ENCODE measurements at places on chromosomes 16 and 17.
A peak's percentile ranks its signal among the peaks of the same experiment; 100 is the strongest.

DNA sequence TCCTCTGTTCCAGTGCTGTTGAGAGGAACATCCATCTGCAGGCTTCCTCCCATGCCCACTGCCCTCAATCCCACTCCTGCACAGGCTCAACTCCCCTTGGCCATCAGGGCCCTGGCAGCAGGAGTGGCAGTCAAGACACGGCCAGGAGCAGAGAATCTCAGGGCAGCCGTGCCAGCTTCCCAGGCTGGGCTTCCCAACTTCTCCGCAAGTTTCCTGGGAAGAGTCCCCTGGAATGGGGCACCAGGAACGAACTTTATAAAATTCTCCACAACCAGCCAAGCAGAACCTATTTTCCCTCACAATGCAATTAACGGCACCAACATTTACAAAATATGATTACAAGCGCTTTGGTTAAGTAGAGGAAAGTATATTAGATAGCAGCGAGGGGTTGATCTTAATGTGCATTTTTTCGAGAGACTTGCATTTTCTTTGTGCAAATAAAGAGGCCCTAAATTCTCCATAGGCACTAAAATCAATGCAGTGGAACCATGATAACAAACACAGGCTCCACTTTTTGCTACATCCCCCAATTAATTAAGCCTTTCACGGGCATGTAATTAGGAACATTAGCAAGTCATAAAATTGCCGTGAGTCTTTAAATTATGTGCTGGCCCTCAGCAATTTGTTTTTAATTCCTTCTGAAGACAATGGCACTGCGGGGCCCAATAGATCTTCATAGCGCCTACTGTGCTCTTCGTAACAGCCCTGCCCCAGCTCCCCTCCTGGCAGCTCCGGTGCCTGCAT is 99.9 kb upstream of the LHX1 start:
- DNase-seq = no peak

GRCh38 chr16:28878083-28878926 is at the start of gene ATP2A1:
Gene ATP2A1, plus strand, starts transcription at chr16:28878488. Its CDS starts 184 bp downstream, at chr16:28878672.
- no peak for DNase-seq

DNA sequence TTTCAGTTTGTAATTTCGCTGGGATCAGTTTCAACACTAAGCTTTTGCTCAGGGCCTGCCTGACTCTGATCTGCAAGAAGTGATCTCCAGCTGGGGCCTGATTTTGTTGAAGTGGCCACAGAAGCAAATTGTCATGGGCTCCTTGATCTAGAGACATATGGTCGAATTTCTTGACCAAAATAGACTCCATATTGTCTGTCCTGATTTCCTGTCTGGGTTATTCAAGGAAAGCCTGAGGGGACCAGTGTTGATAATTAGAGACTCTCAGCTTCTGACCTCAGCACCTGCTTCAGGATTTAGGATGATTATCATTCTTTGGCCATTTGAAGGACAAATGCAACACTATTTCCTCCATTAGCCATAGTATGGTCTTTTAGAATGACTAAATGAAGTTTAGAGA is 48.9 kb upstream of the MSI2 start:
- DNase-seq = no peak

DNA sequence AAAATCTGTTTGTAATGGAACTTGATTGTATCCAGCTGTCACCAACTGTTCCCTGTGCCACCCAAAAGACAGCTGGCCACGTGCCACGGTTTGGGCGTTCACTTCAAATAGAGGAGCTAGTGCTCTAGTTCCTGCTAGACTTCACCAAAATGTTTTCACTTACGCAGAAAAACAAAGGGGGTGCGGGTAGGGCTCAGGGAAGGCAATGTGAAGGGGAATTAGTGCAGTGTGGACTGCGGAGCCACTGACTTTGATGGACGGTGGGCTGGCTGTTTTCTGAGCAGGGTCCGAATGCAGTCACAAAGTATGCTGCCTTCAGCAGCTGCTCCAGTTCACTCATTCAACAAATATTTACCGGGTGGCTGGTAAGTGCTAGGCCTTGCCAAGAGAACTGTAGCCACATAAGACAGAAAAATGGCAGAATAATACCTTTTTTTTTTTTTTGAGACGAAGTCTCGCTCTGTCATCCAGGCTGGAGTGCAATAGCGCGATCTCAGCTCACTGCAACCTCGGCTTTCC is 7.6 kb upstream of the CYTH1 start:
- DNase-seq = peak; percentile 70

GRCh38 chr16:19172098-19172780 is 4.2 kb downstream of the SYT17 start:
- DNase-seq = no peak

- DNase-seq = no peak
Measured at GRCh38 chr16:84058211-84058610, 15.6 kb upstream of the SLC38A8 start.

DNA sequence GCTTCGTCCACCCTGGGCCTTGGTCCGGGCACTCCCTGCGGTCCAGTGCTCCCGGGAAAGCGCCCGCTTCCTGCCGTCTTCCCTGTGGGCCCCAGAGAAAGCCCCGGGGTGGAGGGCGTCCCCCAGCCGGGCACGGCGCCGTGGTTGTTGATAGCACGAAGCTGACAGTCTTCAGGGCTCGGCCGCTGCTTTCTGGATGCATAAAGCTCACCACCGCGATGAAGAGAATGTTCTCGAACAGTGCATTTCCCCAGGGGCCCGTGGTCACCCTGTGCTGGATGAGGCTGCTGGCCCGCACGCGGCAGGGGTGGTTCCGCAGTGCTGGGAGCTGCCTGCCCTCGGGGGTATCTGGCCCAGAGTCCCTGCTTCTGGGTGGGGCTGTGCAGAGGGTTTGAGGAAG is 53.2 kb downstream of the BAHCC1 start:
- DNase-seq = no peak

GRCh38 chr17:81929253-81930141 is 2.0 kb upstream of the MAFG start:
- no peak for DNase-seq

GRCh38 chr16:12095275-12096156 is 119.0 kb downstream of the SNX29 start:
- peak; percentile 59 for DNase-seq

- DNase-seq = peak; percentile 9
Measured at GRCh38 chr17:15957206-15957605, 12.3 kb downstream of the ADORA2B start.

- DNase-seq = no peak
Measured at GRCh38 chr16:57611181-57611580, 17.2 kb upstream of the ADGRG1 start.

DNA sequence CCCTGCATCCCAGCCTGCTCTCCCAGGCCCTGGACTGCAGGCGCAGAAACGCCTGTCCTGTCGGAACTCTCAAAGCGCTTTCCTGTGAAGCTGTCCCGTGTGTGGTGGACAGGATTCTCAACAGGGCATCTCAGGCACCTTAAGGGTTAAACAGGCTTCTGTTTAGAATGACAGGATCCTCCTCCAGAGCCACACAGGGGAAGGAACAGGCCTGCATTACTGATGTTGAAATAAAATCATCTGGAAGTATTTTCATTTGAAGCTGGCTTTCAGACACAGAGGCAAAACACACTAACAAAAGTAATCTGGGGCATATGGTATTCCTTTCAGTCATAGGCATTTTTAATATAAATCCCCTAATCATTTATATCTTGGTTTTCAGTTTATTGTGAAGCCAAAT is 7.4 kb downstream of the HS3ST3A1 start:
- DNase-seq = no peak

- peak; percentile 68 for DNase-seq
Measured at GRCh38 chr17:17751489-17752088, 70.3 kb downstream of the RAI1 start.

DNA sequence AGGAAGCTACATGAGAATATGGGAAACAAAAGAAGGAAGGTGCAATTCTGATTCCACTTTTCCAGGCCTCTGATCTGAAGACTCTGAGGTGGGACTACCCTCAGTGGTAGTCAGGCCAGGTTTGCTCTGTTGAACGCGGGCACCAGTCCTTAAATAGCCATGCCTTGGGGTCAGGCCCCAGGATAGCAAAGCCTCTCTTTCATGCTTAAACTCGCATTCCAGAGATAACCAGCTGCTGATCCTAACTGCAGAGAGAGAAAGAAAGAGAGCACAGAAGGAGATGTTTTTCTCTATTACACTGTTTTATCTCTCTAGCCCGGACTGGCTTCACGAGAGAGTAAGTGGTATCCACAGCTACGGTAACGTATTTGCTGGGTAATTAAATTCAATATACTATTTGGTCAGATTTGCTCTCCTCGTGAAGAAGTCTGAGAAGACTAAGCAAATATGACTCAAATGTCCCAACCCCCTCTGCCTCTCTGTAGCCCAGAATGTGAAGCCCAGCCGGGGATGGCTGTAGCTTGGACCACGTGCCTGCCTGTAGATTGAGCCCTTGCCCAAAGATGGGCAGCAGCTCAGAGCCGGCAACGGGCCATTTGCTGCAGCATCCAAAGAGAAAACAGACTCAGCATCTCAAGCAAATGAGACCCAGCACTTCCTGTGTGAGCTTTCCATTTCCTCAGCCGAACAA is 122.2 kb downstream of the SMG6 start:
- no peak for DNase-seq

- DNase-seq = no peak
Measured at GRCh38 chr17:70896843-70897242, 727.5 kb downstream of the KCNJ2 start.

- no peak for DNase-seq
Measured at GRCh38 chr17:56577843-56578204, 15.7 kb upstream of the NOG start.

GRCh38 chr17:47197821-47198220 is 8.7 kb upstream of the CDC27 start:
- no peak for DNase-seq

GRCh38 chr16:84027625-84028024 is 15.0 kb downstream of the SLC38A8 start:
- no peak for DNase-seq

DNA sequence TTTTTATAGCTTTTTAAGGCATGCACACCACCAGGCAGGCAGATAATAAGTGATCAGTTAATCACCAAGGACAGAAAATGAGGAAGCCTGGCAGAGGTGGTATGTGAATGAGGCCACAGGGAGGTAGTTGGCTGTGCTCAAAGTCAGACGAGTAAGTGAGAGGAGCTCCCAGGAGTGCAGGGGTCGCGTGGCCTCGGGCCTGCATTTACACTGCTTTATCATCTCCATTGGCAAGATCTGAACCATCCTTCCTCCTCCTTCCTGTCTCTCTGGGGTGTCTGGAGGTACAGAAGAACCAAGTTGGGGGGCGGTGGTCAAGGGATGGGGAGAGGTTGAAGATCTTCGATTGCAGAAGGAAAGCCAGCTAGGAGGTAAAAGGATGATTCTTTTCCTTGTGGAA is 320.1 kb downstream of the SOX9 start:
- DNase-seq = no peak

- DNase-seq = no peak
Measured at GRCh38 chr16:77736879-77737278, 14.6 kb downstream of the NUDT7 start.

- DNase-seq = no peak
Measured at GRCh38 chr16:62565706-62566105, 529.5 kb upstream of the CDH8 start.

GRCh38 chr16:64730261-64730660 is 391.6 kb downstream of the CDH11 start:
- no peak for DNase-seq

DNA sequence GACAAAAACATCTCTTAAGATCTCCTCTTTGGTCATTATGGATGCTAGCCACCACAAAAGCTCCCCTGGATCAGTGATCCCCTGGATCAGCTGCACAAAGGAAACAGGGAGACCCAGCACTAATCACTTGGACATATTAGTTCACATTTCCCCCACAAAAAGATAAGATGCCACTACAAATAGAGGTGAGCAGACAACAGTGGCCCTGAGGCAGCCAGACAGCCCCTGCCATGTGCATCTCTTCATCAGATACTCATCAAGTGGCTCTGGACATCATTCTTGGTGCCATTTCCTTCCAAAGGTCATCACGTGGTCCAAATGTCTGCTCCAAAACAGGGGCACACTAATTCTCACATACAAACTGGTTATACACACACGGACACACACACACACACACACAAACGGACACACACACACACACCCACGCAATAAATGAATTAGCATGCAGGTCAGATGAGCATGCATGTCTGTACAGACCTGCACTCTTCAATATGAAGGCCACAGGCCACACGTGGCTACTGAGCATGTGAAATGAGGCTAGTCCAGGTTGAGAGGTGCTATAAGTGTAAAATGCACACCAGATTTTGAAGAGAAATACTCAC is 4.1 kb downstream of the USP36 start:
- no peak for DNase-seq

DNA sequence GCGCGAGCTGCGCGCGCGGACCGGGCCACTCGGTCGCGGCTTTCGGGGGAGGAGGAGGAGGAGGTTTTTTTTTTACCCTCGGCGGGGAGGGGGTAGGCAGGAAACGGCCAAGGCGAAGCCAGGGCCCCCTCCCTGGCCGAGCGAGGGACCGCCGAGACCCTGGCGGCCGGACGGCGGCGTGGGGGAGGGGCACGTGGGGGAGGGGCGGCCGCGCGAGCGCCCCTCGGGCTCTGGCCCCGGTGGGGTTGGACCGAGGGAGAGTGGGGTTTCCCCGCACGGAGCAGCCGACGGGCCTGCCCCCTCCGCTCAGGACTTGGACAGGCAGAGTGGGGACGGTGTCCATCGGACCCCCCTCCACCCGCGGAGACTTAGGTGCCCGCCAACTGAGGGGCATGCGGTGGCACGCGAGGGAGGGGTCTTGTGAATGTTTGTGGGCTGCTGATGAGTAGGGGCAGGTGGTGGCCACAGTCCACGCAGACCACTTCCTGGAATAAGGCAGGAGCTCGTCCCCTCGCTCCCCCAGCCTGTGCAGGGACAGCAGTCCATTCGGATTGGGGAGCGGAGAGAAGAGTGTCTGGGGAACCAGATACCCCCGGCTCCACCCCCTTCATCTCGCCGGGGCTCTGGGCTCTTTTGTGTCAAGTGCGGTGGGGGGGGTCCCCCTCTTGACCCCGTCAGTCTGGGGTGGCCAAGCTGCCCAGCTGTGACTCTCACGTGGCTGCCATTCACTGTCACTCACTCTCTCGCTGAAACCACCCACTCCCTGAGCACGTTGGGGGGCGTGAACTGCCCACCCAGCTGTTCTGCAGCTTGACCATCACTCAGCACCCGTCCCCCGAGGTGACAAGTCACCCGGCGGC is 3.0 kb upstream of the CHD3 start:
- DNase-seq = peak; percentile 30

GRCh38 chr17:15900871-15901270 is 44.1 kb upstream of the ADORA2B start:
- DNase-seq = no peak

- no peak for DNase-seq
Measured at GRCh38 chr17:33492731-33493265, 199.7 kb upstream of the ASIC2 start.

- DNase-seq = no peak
Measured at GRCh38 chr16:66193543-66194229, 172.8 kb upstream of the CDH5 start.

- no peak for DNase-seq
Measured at GRCh38 chr17:21042458-21043295, at the start of gene USP22. Gene USP22, minus strand, starts transcription at chr17:21043011. Its CDS starts 176 bp downstream, at chr17:21042835.

GRCh38 chr17:80999536-81000333 is 8.1 kb downstream of the CHMP6 start:
- DNase-seq = no peak

GRCh38 chr17:10172241-10172741 is 26.1 kb downstream of the GAS7 start:
- DNase-seq = no peak

- DNase-seq = no peak
Measured at GRCh38 chr17:70037498-70037897, 37.5 kb upstream of the KCNJ16 start.

- DNase-seq = no peak
Measured at GRCh38 chr16:19282101-19282500, 3.4 kb upstream of the CLEC19A start.

All from CD4-positive, alpha-beta T cell treated with Interleukin-2 at 100 ng/mL for 4 hours (primary cell).